Stomach (tissue), 19 donors: ENCODE measurements at places on chromosomes 7 and 10.

- H3K27ac ChIP-seq: no peak overlapping the region
- no peak overlapping the region for H3K4me3 ChIP-seq
- peak; percentile 87 for DNase-seq
- H3K27me3 ChIP-seq: peaks cover 6% of the 10 kb centered on the region
- peaks cover 3% of the 10 kb centered on the region for H3K4me1 ChIP-seq
- H3K36me3 ChIP-seq: no peaks in the 10 kb centered on the region
Measured at GRCh38 chr10:12902135-12902572, 99.4 kb downstream of the CCDC3 start.

GRCh38 chr7:95840953-95841950, 68.9 kb downstream of the DYNC1I1 start:
- no peak for DNase-seq
- no peak overlapping the region for H3K4me3 ChIP-seq
- no peaks in the 10 kb centered on the region for H3K36me3 ChIP-seq
- no peaks in the 10 kb centered on the region for H3K4me1 ChIP-seq
- H3K27me3 ChIP-seq: no peaks in the 10 kb centered on the region
- no peak overlapping the region for H3K27ac ChIP-seq

DNA sequence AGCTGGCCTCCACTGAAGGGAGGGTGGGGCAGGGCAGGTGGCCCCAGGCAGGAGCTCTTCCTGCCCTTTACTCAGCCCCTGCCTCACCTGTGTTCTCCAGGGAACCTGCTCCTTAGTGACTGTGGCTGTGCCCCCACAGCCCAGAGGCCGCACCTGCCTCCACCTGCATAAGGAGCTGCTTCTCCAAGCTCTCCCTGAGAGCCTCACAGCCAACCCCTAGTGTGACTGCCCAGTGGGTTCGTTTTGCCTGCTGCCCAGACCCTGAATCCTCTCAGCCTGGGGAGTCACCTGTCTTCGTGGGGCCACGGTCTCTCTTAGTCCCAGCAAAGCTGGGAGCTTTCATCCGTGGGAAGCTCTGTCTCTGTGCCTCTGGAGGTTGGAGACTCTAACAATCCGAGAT, 94.4 kb downstream of the GLRX3 start:
- no peaks in the 10 kb centered on the region for H3K4me1 ChIP-seq
- no peak overlapping the region for H3K27ac ChIP-seq
- H3K27me3 ChIP-seq: no peaks in the 10 kb centered on the region
- no peaks in the 10 kb centered on the region for H3K36me3 ChIP-seq

- no peak overlapping the region for H3K4me3 ChIP-seq
- H3K27me3 ChIP-seq: no peaks in the 10 kb centered on the region
- DNase-seq: no peak
- no peak overlapping the region for H3K27ac ChIP-seq
Measured at GRCh38 chr10:87705339-87705738, 45.7 kb downstream of the PAPSS2 start.

- H3K27ac ChIP-seq: no peak overlapping the region
- peaks cover 100% of the 10 kb centered on the region for H3K36me3 ChIP-seq
- no peak overlapping the region for H3K4me3 ChIP-seq
- H3K27me3 ChIP-seq: no peaks in the 10 kb centered on the region
- DNase-seq: no peak
Measured at GRCh38 chr10:125840955-125841354, 17.6 kb downstream of the BCCIP start.

GRCh38 chr10:86252079-86252478, 114.5 kb downstream of the GRID1 start:
- no peaks in the 10 kb centered on the region for H3K36me3 ChIP-seq
- H3K4me3 ChIP-seq: no peak overlapping the region
- no peak overlapping the region for H3K27ac ChIP-seq
- H3K27me3 ChIP-seq: peaks cover 5% of the 10 kb centered on the region
- no peaks in the 10 kb centered on the region for H3K4me1 ChIP-seq

- H3K4me3 ChIP-seq: no peak overlapping the region
- no peak for DNase-seq
- H3K27me3 ChIP-seq: no peaks in the 10 kb centered on the region
- H3K4me1 ChIP-seq: peaks cover 11% of the 10 kb centered on the region
- H3K27ac ChIP-seq: no peak overlapping the region
Measured at GRCh38 chr10:97673736-97674525, 13.1 kb downstream of the AVPI1 start.

DNA sequence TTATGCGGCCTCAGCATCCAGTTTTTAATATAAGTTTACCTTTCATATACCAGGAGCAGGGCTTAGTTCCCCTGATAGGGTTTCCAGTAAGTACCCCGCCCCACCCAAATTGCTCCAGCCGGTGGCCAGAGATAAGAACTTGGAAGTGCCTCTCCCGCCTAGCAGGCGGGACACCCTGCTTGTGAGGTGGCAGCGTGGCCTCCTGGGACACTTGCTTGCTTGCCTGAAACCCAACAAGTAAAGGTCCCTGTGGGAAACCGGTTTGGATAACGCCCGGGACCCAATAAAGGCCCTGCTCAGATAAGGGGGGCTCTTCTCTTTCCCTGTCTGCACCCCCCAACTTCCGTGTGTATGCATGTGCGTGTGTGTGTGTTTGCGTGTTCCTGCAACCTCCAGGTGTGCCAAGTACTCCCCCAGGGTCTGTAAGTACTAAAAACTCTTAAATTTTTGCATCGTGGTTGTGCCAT, 154.3 kb downstream of the ARHGAP21 start:
- DNase-seq: peak; percentile 36
- no peaks in the 10 kb centered on the region for H3K4me1 ChIP-seq
- no peaks in the 10 kb centered on the region for H3K27me3 ChIP-seq

DNA sequence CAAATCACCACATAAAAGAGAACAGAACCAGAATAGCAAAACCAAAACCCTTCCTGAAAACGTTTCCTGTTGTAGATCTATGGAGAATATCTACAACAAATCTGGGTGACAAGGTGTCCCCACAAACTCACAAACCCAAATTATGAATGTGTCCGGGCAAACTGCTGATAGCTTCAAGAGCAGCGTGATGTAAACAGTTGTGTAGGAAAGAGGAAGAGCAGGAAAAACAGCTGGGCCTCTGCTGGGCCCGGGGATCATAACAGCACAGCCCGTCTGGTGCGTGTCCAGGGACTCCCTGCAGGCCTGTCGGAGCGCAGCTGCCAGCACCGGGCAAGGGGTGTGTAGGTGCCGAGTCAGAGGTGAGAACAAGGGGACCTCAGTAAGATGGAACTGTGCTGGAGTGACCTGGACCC, 53.7 kb downstream of the KCNH2 start:
- no peaks in the 10 kb centered on the region for H3K27me3 ChIP-seq
- H3K4me3 ChIP-seq: no peak overlapping the region
- H3K4me1 ChIP-seq: no peaks in the 10 kb centered on the region
- no peaks in the 10 kb centered on the region for H3K36me3 ChIP-seq
- H3K27ac ChIP-seq: no peak overlapping the region

GRCh38 chr10:11475831-11476434, 135.5 kb downstream of the USP6NL start:
- H3K36me3 ChIP-seq: peaks cover 9% of the 10 kb centered on the region
- H3K4me3 ChIP-seq: no peak overlapping the region
- H3K27ac ChIP-seq: no peak overlapping the region
- H3K27me3 ChIP-seq: no peaks in the 10 kb centered on the region
- no peaks in the 10 kb centered on the region for H3K4me1 ChIP-seq
- DNase-seq: no peak

DNA sequence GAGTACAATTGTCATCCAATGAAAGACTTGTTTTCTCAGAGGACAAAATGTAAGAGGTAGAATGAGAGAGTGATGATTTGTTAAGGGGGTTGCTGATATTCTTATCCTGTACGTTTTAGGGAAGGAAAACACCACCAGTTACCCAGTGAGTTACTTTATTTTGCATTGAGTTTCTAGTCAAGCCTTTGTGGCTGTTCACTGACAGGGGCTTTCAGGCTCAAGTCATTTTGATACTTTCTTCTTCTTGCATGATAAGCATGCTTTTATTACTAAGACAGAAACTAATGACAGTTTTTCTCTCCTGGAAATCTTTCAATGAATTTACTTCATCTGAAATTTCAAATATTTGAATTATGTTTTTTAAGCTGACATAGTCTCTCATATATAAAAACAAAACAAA, 710.2 kb upstream of the POM121L12 start:
- H3K27ac ChIP-seq: no peak overlapping the region
- DNase-seq: no peak
- no peaks in the 10 kb centered on the region for H3K27me3 ChIP-seq
- no peaks in the 10 kb centered on the region for H3K36me3 ChIP-seq
- H3K4me3 ChIP-seq: no peak overlapping the region

DNA sequence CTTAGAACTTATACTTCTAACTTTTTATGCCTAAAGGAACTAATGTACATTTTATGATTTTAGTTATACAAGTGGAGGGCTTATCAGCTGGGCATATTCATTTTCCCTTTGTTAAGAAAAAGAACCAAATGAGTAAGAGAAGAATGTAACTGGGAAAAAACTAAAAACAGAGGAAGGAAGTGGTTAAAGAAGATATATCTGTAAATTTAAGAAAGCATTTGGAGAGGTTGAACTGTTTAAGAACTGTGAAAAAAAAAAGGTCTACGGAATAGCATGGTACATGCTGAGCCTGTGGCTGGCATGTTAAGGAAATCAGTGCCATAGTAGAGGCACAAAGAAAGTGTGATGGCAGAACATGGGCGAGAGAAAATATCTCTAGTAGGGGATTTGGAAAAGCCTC, 6.2 kb downstream of the MDFIC start:
- no peaks in the 10 kb centered on the region for H3K4me1 ChIP-seq
- no peak overlapping the region for H3K4me3 ChIP-seq
- no peak for DNase-seq
- H3K27ac ChIP-seq: no peak overlapping the region

- H3K4me3 ChIP-seq: no peak overlapping the region
- no peaks in the 10 kb centered on the region for H3K4me1 ChIP-seq
- H3K27ac ChIP-seq: no peak overlapping the region
- no peaks in the 10 kb centered on the region for H3K27me3 ChIP-seq
- no peak for DNase-seq
- H3K36me3 ChIP-seq: no peaks in the 10 kb centered on the region
Measured at GRCh38 chr7:140726281-140726680, 29.8 kb downstream of the NDUFB2 start.
